ENCODE measurements at places on chromosomes 6 and 20. TPM values are rescaled to one million over a fixed set of nuclear protein-coding genes. Genes with fewer than 3 reads are reported as not detected.

DNA sequence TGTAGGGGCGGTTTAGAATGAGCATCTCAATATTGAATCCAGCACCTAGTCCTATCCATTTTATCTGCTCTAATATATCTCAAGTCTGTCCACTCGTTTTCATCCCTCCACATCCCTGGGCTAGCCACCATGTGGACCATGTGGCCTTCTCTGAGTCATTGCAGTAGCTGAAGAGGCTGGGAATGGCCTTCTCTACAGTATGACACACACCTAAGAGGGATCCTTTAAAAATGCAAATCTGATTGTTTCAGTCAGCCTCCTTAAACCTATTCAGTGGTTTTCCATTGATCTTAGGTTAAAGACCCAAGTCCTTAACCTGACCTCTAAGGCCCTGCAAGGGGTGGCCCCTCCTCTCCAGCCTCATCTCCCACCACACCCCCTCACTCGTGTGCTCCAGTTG is 9.4 kb downstream of the RING1 start:
- DNase-seq = no peak

- no peak for DNase-seq
Measured at GRCh38 chr6:62746968-62747367, 460.9 kb upstream of the KHDRBS2 start.

DNA sequence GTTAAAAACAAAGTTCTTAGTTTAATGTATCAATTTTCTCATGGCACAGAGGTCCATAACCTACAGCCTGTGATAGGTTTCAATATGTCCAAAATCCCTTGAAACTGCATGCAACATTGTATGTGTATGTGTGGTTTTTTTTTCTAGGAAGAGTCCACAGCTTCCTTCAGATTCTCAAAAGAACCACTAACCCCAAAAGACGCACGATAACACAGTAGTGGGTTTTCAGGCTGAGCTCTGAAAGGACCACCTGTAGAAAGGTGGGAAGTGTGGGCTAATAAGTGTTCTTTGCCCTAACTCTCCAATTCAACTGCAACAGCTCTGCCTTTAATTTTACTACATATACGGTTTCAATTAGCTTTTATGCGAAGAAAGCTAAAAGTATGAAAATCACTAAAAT is 11.5 kb upstream of the KATNA1 start:
- DNase-seq = no peak

DNA sequence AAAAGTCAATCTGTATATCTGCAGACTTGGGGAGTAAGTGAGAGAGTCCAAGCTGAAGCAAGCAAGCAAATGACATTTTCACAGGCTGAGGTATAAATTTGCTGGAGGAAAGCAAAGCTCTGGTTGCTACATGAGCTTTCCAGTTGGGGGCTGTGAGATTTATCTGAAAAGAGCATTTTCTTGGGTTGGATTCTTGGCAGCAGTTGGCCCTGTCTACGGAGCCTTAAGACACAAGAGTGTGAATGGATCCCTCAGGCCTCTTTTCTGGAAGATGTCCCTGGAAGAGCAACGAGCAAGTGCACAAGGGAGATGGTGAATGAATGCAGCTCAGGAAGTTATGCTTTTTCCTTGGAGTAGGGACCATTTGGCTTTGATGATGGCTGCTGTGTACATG is 30.8 kb downstream of the ISM1 start:
- DNase-seq = no peak

- no peak for DNase-seq
Measured at GRCh38 chr6:89985751-89986493, 91.7 kb downstream of the GJA10 start.

- DNase-seq = no peak
Measured at GRCh38 chr6:22045261-22045912, 251.4 kb downstream of the PRL start.

- no peak for DNase-seq
Measured at GRCh38 chr6:81241126-81242041, 511.1 kb downstream of the TENT5A start.

DNA sequence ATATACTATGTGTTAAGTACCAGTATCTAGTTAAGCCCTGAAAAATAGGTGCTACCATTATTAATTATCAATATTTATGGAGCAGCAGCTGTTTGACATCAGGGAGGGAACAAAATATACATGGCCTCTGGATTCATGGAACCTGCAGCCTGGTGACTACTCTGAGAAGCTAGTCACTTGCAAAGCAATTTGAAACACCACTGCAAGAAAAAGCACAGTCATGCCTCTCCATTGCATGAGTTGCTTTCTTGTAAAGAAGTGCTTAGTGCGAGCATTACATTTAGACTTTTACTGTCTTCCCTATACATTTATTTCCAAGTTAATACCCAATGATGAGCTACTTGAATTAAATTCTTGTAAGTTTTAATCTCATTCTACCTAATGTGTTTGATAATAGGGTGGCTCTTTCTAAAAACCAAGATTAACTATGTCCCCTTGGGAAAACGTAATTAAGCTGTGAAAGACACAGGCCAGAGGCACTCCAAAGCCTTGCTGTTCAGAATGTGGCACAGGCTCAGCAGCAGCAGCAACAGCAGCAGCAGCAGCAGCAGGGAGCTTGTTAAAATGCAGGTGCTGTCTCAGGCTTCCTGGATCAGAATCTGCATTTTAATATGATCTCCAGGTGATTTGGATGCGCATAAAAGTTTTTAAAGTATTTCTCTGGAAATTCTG is 83.6 kb downstream of the PFDN4 start:
- no peak for DNase-seq

DNA sequence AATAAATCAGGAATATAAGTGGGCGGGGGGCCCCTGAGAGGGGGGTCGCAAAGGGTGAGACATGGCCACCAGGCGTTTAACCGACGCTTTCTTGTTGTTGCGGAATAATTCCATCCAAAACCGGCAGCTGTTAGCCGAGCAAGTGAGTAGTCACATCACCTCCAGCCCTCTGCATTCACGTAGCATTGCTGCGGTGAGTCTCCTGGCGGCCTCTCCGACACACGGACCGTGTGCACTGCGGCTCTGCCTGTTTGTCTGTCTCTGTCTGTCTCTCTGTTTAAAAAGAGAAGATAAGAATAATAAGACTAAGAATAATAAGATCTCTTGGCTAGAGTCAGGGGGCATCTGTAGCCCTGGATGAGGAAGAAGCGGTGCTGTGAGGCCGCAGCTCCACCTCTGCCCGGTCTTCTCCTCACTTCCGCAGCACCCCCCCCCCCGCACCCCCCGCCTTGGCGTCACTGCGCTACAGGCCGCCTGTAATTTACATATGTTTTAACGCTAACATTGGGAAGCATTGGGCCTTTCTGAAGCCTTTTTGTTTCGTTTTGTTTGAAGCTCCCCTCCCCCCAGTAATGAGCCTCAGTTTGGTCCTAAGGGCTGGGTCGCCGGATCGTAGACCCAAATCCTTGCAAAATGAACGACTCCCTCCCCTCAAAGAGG is 993 bp downstream of the STX16 start:
- peak; percentile 36 for DNase-seq

DNA sequence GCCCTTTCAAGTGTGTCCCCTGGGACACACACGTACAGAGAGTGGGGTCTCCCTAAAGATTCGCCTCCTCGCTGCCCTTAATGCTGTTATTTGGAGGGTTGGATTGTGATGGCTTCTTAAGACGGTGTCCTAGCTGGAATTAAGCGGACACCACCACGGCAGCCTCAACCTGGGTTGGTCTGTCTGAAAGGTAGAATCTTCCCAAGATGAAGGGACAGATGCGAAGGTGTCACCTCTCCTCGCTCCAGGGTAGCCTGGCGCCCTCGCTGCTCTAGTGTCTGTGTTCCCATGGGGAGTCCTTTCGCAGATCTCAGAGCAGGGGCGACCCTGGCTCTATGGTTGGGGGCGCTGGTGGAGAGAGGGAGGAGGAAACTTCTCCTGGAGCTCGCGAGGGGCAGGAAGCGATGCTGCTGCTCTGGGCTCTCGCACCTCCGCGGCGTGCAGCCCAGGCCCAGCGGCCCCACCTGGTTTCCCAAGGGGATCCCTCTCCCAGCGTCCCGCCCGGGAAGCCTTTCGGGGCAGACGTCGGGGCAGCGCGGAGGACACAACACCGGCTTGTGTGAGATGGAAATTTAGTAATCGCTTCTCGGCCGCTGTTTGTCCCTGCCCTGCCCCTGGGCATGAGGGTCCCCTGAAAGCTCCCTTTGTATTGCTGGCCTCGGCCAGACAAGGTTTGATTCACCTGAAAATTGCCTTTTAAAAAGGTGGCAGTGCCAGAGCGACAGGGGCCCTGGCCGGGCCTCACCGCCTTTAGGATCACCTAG is 1.7 kb downstream of the RSPO3 start:
- peak; percentile 6 for DNase-seq

DNA sequence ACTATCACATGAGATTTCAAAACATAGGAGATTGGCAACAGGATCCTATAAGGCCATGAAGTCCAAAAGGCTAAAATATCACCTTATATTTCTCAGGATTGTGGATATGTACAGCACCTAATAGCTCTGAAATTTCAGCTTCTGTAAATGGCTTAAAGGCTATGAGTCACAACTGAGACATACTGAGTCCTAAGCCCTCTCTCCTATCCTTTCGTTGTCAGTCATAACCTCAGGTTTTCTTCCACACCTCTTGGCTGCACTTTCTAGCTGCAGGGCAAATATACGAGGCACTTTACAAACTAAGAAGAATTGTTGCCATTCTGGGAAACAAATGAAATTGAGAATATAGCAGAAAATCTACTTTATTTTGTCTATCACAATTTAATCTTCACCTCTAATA is 969.9 kb upstream of the EPHA7 start:
- no peak for DNase-seq

DNA sequence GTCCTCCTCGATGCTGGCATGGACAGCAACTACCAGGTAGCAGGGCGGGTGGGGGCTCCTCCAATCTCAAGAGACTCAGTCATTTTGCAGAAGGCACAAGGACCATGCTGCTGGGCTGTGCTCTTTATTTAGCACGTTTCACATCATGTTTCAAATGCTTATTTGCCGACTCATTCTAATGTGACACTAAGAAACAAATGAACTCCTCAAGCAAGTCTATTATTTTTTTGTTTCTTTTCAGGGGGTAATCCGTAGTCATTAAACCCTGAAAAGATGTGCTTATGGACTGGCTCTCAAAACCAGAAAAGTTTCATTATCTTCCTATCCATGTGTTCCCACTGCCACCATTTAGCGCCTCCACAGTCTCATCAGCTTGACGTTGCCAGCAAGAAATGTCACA is 92.9 kb downstream of the ANKS1A start:
- DNase-seq = no peak

DNA sequence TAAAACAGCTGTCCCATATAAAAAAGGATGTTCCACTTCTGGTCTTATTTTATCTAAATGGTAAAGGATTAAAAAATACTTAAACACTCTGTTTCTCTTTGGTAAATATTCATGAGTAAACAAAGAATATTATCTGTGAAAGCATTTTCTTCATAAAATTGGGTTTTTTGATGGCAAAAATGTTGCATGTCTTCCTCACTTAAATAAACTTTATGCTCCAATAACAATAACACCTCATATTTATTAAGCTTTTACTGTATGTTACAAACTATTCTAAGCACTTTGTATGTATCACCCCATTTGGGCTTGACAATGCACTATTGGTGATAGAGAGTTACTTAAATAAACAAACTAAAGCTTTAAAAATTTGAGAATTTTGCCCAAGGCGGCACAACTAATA is 91.9 kb downstream of the PHIP start:
- no peak for DNase-seq

DNA sequence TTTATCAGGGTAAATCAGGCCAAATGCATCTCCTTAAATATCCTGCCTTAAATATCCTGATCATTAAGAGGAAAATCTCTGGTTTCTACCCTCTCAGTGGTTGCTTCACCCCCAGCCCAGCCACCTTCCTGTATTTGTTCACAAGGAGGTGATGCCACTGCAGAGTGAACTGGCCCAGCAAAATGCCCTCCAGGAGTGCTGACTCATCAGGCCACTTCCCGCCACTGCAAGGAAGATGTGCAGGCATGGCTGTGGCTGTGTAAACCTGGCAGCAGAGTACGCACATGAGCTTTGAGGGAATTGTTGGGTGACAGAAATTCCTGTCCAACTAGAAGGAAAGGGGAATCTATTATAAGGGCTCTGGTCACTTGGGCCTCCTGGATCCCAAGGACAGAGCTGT is 13.8 kb downstream of the NQO2 start:
- no peak for DNase-seq

DNA sequence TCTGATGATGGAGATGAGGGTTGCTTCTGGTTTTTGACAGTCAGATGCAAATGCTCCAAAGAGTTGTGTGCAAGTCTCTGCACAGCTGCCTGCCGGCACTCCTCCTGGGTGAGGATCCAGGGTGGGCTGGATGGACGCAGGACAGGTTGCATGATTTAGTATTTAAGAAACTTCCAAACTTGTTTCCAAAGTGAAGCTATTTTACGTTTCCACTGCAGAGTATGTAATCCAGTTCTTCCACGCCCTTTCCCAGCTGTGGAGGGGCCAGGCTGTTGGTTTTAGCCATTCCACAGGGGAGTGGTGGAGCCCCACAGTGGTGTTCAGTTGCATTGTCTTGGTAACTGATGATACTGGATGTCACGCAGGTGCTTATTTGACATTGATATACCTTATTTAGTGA is 157.3 kb downstream of the THBS2 start:
- no peak for DNase-seq

- peak; percentile 56 for DNase-seq
Measured at GRCh38 chr6:139473231-139473701, 98.8 kb upstream of the CITED2 start.

- no peak for DNase-seq
Measured at GRCh38 chr6:87925373-87926060, 122.1 kb upstream of the SPACA1 start.

DNA sequence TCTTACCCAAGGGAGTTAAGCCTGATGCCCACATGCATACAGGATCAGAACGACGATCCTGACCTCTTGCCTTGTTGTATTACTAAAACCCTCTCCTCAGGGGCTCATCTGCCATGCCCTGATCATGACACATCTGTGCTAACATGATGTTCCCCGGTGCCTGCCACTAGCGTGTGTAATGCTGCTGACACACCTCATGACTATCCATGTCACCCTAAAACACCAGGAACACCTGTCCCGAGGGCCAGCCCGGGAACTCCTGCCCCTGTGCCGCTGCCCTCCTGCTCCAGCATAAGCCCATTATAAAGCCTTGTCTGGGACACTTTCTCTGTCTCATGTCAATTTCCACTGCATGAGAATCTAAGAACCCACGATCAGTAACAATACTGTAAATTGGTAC is 7.6 kb downstream of the SERPINB6 start:
- DNase-seq = no peak

- DNase-seq = no peak
Measured at GRCh38 chr6:36327226-36327918, 9.3 kb downstream of the BNIP5 start.

- no peak for DNase-seq
Measured at GRCh38 chr20:49287555-49288249, 9.8 kb upstream of the ZNFX1 start.

DNA sequence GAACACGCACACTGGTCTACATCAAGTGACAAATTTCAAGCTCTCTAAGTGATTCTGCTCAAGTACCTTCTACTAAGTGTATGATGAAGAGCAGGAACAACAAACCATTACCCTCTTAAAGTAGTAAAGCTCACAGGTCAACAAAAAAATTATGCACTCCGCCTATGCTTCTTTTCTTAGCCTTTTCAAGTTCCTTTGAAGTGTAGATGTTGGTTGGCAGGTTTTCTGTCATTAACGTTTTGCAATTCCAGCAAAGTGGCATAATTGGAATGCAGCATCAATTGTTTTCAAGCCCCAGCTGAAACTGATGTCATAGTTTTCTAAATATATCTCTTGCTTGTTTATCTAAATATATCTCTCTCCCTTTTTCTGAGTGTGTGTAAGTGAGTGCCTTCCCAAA is 396.9 kb upstream of the EYS start:
- no peak for DNase-seq

MAFB gene
- 7.9 TPM for total RNA-seq

CALHM4 gene
- not detected for total RNA-seq

TREM2 gene
- total RNA-seq = 12.4 TPM

BANF2 gene
- not detected for total RNA-seq

SLC22A7 gene
- not detected for total RNA-seq

GRM4 gene
- 0.08 TPM for total RNA-seq

Measured in ovary (tissue), 10 donors.